Glutamatergic neuron (in vitro differentiated cells): ENCODE measurements at places on chromosomes 1 and 21.
A peak's percentile ranks its signal among the peaks of the same experiment; 100 is the strongest.

DNA sequence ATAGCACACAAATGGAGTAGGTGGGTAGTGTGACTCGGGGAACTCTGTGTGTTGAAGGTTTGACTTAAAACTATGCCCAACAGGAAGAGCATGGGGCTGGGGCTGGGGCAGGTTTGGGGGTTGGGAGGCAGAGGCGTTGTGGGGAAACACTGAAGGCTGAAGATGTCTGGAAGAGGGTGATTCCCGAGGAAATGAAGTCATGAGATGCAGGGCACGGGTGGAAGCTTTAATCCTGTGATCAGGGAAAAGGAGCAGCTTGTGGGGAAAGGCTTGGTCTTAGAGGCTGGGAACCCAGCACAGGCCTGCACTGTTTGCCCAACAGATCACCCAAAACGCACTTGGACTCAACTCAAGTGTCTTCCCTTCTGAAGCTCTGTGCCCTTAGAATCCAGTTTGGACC lies 26.6 kb upstream of the CTBS start:
- no peak for DNase-seq

- no peak for DNase-seq
Observed at GRCh38 chr1:5915587-5916571, 76.3 kb downstream of the NPHP4 start.

GRCh38 chr1:12495725-12496124 lies 122.3 kb downstream of the DHRS3 start:
- DNase-seq: no peak

DNA sequence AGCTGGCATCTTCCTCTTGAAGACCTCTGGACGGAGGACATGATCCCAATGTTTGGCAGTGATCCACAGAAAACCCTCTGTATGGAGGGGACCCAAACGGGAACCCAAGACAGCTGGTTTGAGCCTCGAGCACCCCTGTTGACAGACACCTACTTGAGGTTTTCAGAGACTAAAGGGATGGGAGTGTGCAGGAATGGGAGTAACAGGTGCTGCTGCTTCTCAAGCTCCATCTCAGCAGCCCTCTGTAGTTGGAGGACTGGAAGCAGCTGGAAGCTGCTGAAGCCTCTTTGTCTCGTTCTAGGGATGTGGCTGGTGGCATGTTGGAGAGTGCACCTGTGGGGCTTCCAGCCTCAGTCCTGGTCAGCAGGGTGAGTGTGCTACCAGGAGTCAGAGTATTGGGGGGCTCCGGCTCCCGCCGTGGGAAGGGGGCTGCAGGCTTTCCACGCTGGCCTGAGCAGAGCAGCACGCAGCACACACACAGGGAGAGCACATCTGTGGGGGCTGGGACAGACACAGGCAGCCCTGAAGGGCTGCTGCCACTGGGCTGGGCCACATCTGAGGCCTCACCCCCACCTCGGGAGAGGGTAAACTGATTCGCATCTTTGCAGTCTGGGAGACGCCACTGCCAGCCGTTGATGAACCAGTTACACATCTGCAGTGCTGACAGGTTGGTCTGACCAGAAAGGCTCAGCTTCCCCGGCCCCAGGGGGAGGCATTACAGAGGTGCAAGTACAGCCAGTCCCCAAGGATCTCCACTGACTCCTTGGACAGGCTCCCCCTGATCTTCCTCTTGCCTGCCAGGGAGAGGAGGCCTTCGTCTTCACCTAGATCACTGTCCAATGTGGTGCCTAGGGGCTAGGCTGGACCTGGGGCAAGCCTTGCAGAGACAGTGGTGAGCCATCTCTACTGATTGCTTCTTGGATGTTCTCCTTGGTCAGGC lies 56.6 kb downstream of the ADSS2 start:
- no peak for DNase-seq

DNA sequence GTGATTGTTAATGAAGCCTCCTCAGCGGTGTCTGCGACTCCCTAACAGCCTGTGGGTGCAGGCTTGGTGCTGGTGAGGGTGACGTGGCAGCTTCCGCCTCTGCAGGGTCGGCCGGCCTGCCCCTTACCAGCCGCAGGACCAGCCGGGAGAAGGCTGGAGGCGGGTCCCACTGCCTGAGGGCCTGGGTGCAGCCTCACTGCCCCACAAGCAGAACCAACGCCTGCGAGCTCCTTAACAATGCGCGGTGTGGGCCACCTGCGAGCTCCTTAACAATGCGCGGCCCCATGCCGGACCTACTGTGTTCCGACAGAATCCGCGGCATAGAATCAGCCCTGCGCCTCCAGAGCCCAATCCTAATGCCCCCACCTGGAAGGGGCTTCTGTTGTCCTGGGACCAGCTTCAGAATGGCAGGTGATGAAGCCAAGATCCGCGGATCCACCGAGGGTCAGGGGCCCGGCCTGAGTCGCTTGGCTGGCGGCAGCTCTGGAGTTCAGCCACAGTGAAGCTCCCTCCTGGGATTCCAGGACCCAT lies 54.4 kb upstream of the AJAP1 start:
- DNase-seq: no peak

- DNase-seq: no peak
Observed at GRCh38 chr21:39033878-39034589, 149.2 kb downstream of the PSMG1 start.

- no peak for DNase-seq
Observed at GRCh38 chr1:93992954-93993353, 83.7 kb upstream of the GCLM start.

DNA sequence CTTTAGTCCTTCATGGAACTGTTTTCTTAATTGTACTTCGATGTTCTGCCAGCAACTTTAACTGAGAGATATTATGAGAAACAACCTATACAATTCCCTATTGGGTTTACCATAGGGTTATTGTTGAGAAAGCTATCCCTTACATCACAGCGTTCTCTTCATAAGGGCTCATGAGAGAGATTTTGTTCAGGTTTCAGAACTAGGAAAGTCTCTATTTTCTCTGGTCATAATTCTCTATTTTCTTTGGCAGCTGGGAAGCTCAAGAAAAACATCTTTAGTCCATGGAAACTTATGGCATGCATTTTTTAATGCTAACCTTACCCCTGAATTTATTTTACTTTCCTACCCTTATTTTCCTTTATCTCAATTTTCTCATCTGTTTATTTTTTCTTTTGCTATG lies 38.2 kb downstream of the NMNAT2 start:
- DNase-seq: no peak

GRCh38 chr1:177116941-177117340 lies 47.6 kb downstream of the ASTN1 start:
- DNase-seq: no peak

DNA sequence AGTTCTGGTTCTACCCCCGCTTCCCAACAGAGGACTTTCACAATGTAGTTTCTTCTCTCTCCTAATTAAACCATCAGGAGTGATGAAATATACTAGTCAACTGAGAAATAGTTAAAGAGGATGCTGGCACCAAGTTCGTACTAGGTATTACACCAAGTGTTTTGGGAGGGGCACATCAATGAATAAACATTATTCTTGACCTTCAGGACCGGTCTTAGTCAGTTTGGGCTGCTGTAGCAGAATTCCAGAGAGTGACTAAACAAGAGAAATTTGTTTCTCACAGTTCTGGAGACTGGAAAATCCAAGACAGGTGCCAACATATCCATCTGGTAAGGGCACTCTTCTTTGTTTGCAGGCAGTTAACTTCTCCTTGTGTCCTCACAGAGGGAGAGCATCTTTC lies 103.8 kb downstream of the SPATA17 start:
- DNase-seq: no peak

- peak; percentile 69 for DNase-seq
Observed at GRCh38 chr1:15304708-15305467, 57.9 kb downstream of the FHAD1 start.

GRCh38 chr1:162676750-162677149 lies 44.5 kb downstream of the DDR2 start:
- DNase-seq: no peak

DNA sequence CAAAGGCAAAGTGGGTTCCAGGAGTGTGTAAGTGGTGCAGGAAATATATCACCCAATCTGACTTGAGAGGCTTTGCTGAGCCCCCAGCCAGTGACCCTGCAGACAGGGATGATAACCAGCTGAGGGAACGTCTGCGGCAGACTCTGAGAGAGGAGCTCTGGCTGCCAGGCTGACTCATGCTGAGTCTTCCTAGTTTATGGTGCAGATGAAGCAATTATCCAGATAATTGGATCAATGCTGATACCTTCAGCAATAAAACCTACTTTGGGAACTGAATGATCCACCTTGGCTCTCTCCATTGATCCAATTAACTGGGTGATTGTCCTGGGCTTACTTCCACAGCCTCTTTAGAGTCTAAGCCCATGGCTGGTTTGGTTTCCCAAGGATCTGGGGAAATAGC lies 7.3 kb downstream of the C8B start:
- DNase-seq: no peak

DNA sequence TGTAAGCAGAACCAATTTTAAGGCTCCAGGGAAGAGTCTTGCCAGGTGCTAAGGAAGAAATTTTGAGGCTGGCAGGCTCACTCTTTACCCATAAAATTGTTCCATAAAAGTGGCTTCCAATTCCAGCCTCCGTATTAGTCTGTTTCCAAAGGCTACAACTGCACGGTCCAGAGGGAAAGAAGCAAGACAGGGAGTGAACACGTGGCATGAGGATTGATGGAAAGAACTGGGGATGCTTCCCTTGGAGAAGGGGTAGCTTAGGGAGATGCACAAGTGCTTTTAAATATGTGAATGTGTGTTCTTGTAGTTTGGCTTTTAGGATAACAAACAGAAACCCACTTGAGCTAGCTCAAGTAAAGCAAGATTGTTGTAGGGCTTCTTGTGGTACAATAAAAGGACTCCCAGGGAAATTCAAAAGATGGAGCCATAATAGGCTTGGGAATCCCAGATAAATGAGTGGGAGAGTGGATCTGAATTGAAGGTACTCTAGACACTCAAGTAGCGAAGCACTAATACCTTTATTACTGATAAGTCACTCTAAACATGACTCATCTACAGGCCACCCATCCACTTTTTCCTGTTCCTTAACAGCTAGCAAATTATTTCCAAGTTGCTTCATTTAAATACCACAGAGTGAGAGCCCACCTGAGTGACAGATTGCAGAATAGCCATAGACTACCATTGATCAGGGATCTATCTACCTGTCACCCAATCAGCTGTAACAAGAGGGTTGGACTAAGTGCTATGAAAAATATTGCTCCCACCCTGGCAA lies 34.8 kb upstream of the NPL start:
- DNase-seq: no peak

GRCh38 chr1:170313306-170313705 lies 167.5 kb downstream of the NTMT2 start:
- no peak for DNase-seq

- DNase-seq: no peak
Observed at GRCh38 chr21:17731554-17731953, 87.6 kb downstream of the C21orf91 start.

GRCh38 chr1:67051196-67051595 lies 2.8 kb downstream of the SLC35D1 start:
- DNase-seq: no peak

- DNase-seq: no peak
Observed at GRCh38 chr1:116991171-116991845, 10.3 kb upstream of the CD101 start.

GRCh38 chr1:68145418-68146126 lies 86.8 kb downstream of the WLS start:
- DNase-seq: no peak

DNA sequence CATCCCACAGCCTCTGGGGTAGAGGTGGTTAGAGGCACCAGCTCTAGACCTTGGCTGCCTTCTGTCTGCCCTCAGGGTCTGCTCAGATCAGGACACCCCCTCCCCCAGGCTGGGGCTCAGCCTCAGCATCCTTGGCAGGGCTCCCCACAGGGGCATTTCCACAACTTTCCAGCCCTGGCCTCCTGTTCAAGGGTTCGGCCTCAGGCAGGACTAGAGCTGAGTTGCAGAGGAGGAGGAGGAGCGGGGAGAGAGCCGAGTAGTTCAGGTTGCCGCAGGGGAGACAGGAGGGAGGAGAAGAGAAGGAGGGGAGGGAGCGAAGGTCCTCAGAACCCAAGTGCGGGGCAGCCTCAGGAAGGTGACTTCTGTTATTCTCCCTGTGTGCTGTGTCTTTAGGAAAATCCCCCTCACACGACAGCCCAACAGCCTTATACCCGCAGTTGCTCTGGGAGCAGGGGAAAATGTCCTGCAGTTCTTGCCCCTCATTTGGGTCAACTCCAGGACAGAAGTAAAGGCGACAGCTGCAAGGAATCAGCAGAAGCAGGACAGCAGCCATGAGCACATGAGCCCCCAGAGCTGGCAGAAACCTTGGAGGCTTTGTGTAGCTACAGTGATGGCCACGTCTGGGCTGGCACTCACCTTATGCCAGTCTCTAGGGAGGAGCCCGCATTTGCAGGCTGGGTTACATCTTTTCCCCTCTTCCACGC lies 46.5 kb upstream of the TENT5B start:
- peak; percentile 38 for DNase-seq

GRCh38 chr1:104761961-104762570 lies 1012.4 kb downstream of the AMY1C start:
- peak; percentile 18 for DNase-seq

GRCh38 chr1:36359383-36359782 lies 26.3 kb downstream of the STK40 start:
- DNase-seq: no peak

GRCh38 chr1:163844459-163844858 lies 522.7 kb downstream of the NUF2 start:
- DNase-seq: no peak

DNA sequence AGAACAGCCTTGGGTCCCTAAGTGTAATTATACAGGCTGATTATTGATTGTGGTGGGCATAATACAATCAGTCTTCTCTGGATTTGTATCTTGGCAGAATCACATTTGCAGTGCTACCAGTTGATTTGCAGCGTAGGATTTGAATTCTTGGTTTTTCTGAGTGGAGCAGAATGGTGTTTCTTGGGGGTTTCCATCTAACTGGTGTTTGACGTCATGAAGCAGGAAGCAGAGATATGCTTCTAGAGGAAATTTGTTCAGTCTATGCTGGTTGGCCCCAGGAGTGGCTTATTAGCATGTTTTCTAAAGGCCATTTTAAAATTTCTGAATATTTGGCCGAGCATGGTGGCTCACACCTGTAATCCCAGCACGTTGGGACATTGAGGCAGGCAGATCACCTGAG lies 3.4 kb downstream of the CTTNBP2NL start:
- DNase-seq: no peak

GRCh38 chr1:76480827-76481226 lies 386.5 kb upstream of the ST6GALNAC5 start:
- DNase-seq: no peak

DNA sequence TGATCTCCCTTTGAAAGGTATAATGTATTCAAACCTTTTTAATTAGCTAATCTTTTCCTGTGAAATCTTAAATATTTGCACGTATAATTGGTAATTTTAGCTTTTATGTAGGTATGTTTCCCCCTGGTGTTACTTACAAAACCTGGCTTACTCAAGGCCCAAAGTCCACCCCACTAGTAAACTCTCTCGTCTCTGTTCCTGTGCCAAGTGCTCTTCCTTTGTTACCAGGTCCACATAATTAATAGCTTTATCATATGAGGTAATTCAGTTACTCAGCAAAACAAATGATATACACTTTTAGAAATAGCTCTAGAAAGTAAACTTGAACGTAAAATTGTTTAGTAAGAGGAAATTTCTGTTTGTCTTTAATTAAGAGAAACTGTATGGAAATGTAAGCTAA lies 36.7 kb downstream of the NFIA start:
- no peak for DNase-seq
